ENCODE measurements at places on chromosomes 6 and 20.
A peak's percentile ranks its signal among the peaks of the same experiment; 100 is the strongest.

DNA sequence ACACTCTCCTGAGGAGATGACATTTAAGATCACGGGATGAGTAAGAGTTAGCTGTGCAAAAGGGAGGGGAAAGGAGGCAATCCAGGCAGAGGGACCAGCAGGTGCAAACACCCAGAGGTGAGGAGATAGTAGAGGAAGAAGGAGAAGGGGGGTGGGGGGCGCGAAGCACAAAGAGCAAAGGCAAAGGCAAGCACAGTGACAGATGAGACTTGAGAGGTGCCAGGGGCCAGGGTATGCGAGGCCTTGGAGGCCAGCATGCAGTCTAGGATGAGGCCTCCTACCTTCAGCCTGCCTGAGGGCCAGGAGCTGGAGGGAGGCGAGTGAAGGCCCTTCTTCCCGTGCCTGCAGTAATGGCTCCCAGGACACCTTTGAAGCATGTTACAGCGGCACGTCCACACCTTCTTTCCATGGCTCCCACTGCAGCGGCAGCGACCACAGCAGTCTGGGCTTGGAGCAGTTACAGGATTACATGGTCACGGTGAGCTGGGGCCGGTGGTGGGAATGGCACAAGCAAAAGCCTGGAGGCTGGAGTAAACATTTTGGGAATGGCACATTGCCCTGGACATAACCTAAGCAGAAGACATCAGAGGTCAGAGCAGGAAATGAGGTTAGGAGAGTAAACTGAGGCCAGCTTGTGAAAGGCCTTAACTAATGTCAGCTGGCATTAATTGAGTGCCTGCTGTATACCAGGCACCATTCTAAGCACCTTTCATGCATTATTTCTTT is 18.6 kb downstream of the CCM2L start:
- no peak for DNase-seq

DNA sequence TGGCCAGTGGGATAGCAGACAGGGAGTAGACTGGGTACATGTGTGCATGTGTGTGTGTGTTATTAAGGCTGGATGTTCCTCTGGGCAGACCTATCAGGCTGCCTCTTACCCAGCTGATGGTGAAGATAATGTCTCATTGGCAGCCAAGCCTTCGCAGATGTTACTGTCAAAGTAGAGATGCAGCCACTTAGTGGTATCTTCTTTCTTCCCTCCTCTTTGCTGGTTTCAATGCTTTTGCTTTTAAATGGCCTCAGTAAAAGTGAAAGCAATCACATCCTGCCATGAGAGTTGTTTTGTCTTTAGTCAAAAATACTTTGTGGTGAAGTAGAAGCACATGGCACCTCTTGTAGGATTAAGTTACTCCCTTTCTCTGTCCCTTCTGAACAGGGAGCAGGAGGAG is 57.5 kb downstream of the SNRNP48 start:
- DNase-seq, result no peak

- no peak for DNase-seq
Measured at GRCh38 chr6:167676666-167677421, 149.9 kb upstream of the AFDN start.

DNA sequence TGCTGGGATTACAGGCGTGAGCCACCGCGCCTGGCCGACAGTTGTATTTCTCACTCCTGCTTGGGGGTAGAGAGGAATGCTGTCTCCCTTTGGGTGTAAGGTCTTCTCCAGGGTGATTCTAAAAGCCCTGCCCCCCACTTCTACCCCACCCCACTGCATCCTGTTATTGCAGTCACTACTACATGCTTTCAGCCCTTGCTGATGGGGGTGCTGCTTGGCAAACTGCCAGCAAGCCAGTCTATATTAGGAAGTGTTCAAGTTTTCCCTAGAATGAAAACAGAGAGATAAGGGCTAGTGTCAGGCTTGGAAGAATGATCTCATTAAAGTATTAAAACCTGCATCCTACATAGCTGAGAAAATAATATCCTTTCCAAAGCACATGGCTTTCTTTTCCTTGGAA is 31.3 kb downstream of the TTI1 start:
- DNase-seq, result no peak

DNA sequence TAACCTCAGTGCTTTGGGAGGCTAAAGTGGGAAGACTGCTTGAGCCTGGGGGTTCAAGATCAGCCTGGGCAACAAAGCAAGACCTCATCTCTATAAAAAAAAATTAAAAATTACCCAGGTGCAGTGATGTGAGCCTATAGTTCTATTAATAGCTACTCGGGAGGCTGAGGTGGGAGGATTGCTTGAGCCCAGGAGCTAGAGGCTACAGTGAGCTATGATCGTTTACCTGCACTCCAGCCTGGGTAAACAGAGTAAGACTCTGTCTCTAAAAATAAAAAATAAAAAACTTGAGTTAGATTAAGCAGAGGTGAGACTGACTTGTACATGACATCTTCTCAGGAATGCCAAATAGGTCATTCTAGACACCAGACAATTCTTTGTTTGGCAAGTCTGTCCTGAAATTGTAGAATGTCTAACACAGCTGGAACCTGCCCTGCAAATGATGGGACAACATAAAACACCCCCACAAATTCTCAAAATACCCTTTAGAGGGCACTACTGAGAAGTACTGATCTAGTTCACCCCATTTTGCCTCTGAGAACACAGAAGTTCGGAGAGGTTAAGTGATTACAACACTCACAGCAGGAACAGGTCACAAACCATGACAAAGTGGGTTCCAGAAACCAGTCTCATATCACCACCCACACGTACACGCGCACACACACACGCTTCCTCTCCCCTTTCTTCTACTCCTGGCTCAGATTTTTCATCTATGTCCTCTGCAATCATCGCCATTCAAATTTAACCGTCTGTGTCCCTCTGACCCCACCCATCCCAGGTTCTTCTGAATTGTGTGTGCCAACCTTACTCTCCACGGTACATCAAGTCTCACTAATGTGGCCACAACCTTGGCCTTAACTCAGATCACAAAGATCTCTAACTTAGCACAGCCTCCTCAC is 38.3 kb downstream of the ARHGAP18 start:
- DNase-seq, result peak; percentile 62
